Articular chondrocyte of knee joint (primary cell): ENCODE measurements at places on chromosomes 6 and 20. TPM values are rescaled to one million over a fixed set of nuclear protein-coding genes. Genes with fewer than 3 reads are reported as not detected.

IL17A gene
- not detected in 2 replicates for total RNA-seq

KIAA1755 gene
- 2.0 and 3.7 TPM in 2 replicates for total RNA-seq

TMEM14A gene
- total RNA-seq = 36.3 and 42.8 TPM in 2 replicates

WFDC12 gene
- not detected in 2 replicates for total RNA-seq

CST2 gene
- not detected in 2 replicates for total RNA-seq

ADGB gene
- total RNA-seq = not detected in 2 replicates

KHDC1 gene
- total RNA-seq = 3.6 and 4.7 TPM in 2 replicates

C6orf163 gene
- 4.8 and 6.8 TPM in 2 replicates for total RNA-seq

EDN1 gene
- total RNA-seq = 0.54 and 0.65 TPM in 2 replicates

NINL gene
- total RNA-seq = 8.6 and 11.5 TPM in 2 replicates

BEND3 gene
- 2.2 and 2.4 TPM in 2 replicates for total RNA-seq

OPN5 gene
- total RNA-seq = not detected in 2 replicates

ENPP4 gene
- 1.6 and 2.4 TPM in 2 replicates for total RNA-seq

ILRUN gene
- total RNA-seq = 36.2 and 41.3 TPM in 2 replicates

FAM8A1 gene
- total RNA-seq = 43.7 and 50.0 TPM in 2 replicates

SAMD10 gene
- total RNA-seq = 0.43 and 0.65 TPM in 2 replicates
